Foreskin keratinocyte (primary cell): ENCODE measurements at places on chromosomes 2 and 18.

DNA sequence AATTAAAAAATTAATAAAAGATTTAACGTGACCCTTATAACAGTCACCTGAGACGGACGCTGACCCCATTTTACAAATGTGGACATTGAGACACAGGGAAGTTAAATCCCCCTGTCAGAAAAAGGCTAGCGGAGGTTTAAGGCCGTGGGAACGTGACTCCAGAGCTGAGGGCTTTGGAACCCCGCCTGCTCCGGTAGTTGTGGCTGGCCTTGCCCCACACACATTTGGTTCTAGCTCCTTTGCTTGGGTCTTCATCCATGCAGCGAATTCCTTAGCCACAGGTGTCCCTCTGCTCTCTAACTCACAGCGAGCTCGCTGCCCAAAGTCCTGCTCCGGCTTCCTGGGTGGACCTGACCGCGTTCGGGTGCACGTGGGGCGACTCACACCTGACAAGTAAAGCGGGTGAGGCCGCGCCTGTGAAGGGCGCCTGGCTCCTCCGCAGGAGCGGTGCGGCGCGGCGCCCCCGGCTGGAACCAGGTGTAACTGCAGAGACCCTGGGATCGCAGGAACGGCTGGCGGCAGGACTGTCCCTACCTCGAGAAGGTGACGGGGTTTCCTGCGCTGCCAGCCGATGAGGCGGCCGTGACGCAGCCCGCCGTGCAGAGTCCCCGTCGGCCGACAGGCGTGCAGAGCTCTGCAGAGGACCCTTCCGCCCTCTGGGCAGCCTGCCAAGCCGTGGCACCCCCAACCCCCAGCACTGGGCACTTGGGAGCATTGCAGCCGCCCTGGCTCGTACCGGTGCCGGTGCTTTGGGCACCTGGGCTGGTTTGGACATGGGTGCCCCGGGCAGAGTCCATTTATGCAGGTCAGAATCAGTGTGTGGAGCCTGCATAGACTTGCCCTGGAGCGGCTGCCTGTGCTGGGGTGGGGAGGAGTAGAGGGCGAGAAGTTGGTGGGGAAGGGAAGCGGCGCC is 2.4 kb upstream of the PROC start:
- DNase-seq: peak; percentile 53

- DNase-seq: peak; percentile 46
Observed at GRCh38 chr2:107428781-107429180, 397.9 kb upstream of the RGPD4 start.

DNA sequence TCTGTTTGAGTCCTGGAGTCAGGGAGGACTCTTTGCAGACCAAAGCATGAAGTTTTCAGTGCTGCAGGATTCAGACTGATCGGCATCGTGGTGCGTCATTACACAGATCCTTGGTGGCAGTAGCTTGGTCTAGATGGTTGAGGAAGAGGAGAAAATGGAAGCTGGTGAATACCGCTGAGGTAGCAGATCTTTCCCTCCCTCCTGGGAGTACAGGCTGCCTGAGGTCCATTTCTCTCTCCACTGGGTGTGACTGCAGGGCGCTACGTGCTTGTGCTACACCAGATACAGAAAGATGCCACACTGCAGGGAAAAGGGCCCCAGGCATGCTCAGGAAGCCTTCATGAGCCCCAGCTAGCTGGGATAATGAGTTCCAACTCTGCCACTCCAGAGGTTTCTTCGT is 3.3 kb upstream of the CNDP1 start:
- DNase-seq: no peak

DNA sequence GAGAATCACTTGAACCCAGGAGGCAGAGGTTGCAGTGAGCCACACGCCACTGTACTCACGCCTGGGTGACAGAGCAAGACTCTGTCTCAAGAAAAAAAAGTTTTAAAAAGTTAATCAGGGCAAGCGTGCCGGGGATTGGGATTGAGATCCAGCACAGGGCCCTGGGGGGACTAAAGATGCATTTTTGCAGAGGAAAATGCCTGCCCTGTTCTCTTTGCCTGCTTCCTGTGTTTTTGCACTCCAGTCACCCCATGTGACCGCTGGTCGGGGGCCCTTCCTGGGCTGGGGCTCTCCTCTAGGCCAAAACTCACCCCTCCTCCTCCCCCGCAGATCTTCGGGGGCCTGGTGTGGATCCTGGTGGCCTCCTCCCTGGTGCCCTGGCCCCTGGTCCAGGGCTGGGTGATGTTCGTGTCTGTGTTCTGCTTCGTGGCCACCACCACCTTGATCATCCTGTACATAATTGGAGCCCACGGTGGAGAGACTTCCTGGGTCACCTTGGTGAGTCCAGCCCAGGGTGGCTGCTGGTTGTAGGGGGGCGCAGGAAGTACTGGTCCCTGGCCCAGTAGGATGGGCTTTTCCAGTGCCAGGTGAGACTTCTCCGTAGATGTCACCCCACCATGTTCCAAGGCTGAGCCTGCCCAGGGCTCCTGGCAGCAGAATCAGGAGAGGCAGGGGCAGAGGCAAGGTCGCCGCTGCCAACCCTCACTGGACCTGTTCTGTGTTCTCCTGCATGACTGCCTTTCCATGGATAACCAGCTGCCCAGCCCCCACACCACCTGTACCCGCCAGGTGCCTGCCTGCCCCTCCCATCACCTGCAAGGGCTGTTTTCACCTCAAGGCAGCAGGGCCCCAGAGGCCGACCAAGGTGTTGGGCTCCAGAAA is 22.4 kb downstream of the MAL start:
- no peak for DNase-seq

GRCh38 chr2:12649602-12650400 is 66.9 kb upstream of the TRIB2 start:
- no peak for DNase-seq

DNA sequence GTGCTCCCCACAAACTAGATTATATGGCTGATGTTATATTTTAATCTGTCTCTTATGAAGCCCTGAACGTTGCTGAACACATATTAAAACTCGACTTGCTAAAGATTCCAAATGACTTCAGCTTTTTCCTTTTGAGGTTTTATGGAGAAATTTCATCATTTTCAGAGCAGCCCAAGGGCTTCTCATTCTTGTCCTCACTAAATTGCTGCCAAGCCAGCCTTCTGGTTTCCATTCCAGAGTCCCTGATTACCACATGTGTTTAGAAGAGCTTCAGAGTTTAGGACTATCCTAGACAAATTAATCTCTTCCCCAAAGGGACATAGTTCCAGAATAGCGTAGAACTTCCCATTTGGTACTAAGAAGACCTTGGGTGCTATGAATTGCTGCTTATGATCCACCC is 77.8 kb upstream of the CCDC195 start:
- no peak for DNase-seq

DNA sequence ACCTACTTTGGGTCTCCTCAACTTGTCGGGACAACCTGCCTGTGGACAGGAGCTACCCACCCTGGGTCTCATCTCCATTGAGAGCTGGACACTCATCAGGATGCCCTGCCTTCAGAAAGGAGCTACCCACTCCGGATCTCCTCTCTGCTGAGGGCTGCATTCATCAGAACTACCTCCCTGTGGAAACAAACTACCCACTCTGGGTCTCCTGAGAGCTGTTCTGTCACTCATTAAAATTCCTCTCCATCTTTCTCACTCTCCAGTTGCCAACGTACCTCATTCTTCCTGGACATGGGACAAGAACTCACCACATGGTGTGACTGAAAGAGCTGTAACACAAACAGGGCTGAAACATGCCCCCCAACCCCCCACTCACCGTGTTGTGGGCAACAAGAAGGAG is 22.5 kb upstream of the UBE2F start:
- DNase-seq: no peak

GRCh38 chr2:69041214-69041613 is 28.2 kb downstream of the ANTXR1 start:
- no peak for DNase-seq

DNA sequence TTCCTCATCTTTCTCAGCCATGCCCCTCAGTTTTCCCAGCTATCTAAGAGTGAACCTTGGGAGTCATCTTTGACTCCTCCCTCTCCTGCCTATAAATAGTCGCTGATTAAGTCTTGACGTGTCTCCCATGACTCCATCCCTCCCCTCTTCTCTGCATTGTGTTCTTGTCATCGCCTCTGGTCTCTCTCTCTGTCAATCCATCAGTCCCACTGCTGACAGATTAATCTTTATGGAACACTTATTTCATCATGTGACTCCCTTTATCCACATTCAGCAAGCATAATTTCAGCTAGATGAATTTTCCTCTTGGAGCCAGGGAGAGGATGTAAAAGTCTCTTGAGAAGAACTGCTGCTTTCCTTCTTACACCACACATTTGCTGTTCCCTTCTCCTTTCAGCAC is 9.4 kb downstream of the ADAM23 start:
- DNase-seq: no peak

- DNase-seq: no peak
Observed at GRCh38 chr18:79798999-79799370, 1.2 kb downstream of the KCNG2 start.

GRCh38 chr2:47127862-47128543 is 27.1 kb downstream of the STPG4 start:
- DNase-seq: no peak

DNA sequence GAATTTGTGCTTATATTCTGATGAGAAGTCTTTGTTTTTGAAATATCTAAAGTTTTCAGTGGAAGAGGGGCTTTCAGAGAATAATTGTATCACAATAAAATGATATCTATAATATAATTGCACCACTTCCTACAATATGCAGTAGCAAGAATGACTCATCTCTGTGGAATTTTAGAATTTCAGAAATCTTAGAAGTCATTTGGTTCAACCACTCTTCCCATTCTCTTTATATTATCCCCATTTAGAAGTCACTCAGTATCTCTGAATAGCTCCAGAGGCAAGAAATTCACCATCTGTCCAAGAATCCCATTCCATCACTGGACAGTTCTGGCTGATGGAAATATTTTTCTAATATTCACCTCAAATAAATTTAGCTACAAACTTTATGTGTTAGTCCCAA is 59.3 kb upstream of the CCDC68 start:
- peak; percentile 52 for DNase-seq

DNA sequence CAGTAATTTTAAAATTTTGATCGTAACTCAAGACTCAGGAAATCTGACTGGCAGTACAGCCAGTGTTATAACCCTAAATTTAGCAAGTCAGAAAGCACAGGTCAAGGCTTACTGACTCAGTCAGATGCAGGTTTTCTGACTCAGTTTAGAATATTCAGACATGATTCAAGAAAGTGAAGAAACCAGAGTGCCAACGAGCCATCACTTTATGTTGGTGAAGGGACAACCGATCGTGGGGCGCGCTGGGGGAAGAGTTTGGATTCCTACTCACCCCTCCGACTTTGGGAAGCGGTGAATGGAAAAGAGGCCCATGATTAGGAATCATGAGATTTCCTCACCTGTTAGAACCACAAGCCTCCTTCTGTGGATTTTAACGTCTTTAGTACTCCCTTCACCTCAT is 998 bp downstream of the RNF149 start:
- DNase-seq: no peak

GRCh38 chr2:51534166-51534565 is 502.2 kb upstream of the NRXN1 start:
- DNase-seq: no peak
